SK-N-SH (cell line): ENCODE measurements at places on chromosomes 1 and 21. TPM values are rescaled to one million over a fixed set of nuclear protein-coding genes. Genes with fewer than 3 reads are reported as not detected.
A peak's percentile ranks its signal among the peaks of the same experiment; 100 is the strongest.

DNA sequence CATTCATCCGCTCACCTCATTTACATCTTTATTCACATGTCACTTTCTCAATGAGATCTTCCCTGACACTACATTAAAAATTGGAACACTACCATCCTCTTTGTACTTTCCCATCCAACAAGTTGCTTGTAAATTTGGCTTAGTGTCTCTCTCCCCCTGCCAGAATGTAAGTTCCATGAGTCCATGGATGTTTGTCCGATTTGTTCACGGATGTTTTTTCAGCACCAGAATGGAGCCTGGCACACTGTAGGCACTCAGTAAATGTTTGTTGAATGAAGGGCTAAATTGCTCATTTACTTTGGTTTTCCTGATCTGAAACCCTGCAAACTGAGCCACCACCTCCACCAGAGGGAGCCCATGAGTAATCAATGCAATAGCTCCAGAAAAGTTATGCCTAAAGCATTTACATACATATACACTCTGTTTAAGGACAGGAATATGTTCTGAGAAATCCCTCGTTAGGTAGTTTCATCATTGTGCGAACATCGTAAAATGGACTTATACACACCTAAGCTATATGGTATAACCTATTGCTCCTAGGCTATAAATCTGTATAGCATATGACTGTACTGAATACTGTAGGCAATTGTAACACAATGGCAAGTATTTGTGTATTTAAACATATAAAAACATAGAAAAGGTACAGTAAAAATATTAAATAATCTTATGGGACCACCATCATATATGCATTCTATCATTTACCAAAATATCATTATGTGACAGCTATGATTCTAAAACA lies 2.8 kb upstream of the EYA3 start:
- H3K4me3 ChIP-seq, result no peak overlapping the region
- H3K27me3 ChIP-seq, result no peaks in the 10 kb centered on the region
- peaks cover 11% of the 10 kb centered on the region for H3K4me1 ChIP-seq
- no peaks in the 10 kb centered on the region for H3K36me3 ChIP-seq

GRCh38 chr1:4500441-4500840 lies 154.0 kb upstream of the AJAP1 start:
- no peaks in the 10 kb centered on the region for H3K4me1 ChIP-seq
- no peaks in the 10 kb centered on the region for H3K27me3 ChIP-seq
- no peak for DNase-seq
- no peaks in the 10 kb centered on the region for H3K36me3 ChIP-seq
- H3K4me3 ChIP-seq, result no peak overlapping the region

GRCh38 chr1:93448983-93449804 lies 1.3 kb downstream of the FNBP1L start:
- no peaks in the 10 kb centered on the region for H3K27me3 ChIP-seq
- H3K4me1 ChIP-seq, result peaks cover 13% of the 10 kb centered on the region
- peak; percentile 44 for DNase-seq
- peak overlapping the region; percentile 96 for H3K4me3 ChIP-seq
- peak overlapping the region; percentile 78 for H3K27ac ChIP-seq
- no peaks in the 10 kb centered on the region for H3K36me3 ChIP-seq

KIF14 gene
- polyA plus RNA-seq, result 1.2 and 1.4 TPM in 2 replicates

DNA sequence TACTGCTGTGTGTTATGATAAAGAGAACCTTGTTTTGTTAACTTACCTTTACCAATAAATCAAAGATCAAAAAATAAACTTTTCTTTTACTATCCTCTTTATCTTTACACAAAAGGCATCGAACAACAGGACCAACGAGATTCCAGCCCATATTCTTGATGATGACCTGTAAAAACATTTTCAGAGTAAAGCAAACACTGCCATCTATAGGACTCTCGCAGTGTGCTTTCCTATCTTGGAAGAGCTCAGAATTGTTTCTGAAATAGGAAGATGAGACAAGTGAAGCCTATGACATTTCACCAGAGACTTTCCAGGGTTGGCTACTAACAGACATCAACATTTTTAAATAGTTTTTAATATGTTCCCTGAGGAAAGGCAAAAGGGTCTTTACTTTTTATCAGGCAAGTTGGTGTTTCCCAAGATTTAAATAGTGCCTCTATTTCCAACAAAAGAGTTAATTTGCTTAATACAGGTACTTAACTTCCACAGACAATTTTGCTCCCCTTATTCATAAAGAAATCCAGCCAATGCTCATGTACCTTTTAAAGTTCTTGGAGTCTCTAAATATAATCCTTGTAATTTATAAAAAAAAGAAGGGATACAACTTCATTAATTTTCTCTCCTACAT lies 7.3 kb downstream of the GLMN start:
- DNase-seq, result peak; percentile 49
- H3K36me3 ChIP-seq, result peaks cover 47% of the 10 kb centered on the region
- no peak overlapping the region for H3K27ac ChIP-seq
- H3K4me1 ChIP-seq, result no peaks in the 10 kb centered on the region
- no peak overlapping the region for H3K4me3 ChIP-seq

RHEX gene
- polyA plus RNA-seq, result not detected in 2 replicates

DNA sequence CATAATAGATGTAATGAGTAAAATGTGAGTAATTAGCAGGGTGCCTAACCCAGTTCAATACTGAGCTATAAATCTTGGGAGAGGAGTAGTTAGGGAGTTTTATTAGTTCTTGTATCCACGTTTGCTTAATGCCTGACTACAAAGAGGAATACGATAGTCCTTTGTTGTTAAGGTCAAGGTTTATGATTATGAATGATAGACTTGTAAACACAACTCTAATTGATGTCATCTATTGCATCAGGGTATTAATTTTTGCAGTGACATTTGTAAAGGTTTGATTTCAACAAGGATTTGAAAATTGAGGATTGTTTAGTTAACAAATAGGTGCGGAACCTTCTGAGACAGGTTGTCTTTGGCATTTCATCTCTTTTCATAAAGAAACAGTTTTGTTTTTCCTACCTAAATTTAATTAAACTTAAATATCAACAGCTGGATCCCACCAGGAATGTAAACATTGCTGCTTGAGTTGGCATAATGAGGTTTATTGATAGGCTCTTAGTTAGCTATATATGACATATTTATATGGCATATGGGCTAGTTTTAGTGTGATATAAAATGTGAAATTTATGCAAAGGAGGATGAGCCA lies 9.7 kb downstream of the SOAT1 start:
- H3K27me3 ChIP-seq, result no peaks in the 10 kb centered on the region
- no peaks in the 10 kb centered on the region for H3K4me1 ChIP-seq
- no peak overlapping the region for H3K4me3 ChIP-seq
- peaks cover 24% of the 10 kb centered on the region for H3K36me3 ChIP-seq
- no peak overlapping the region for H3K27ac ChIP-seq
